ENCODE measurements at places on chromosomes 1 and 21. TPM values are rescaled to one million over a fixed set of nuclear protein-coding genes. Genes with fewer than 3 reads are reported as not detected.

GRCh38 chr1:224769452-224770335, 153.6 kb downstream of the CNIH3 start:
- no peak for DNase-seq

DNA sequence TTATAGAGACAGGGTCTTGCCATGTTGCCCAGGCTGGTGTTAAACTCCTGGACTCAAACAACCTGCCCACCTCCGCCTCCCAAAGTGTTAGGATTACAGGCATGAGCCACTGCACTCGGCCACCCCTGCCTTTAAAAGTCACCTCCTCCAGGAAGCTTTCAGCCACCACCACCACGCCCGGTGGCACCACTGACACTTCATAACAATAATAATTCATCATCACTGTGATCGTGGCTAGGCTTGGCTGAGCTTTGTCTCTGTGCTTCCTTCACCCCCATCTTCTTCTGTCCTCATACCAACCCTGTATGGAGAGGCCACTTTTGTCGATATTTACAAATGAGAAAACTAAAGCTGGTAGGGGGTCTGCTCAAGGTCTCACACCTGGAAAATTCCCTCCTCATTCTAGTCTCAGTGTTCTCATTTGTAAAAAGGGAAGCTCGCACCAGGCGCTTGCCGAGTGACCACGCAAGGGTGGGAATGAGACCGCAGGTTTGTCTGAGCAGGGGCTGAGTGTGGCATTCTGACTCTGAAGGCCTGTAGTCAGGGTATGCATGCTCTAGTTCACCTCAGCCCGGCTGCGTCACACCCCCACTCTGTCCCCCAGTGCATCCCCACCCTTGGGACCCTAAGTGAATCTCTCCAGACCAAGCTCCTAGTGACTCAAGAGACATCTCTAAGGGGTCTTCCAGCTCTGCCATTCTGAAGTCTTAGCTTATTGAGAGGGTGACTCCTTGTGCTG, 12.9 kb upstream of the EPHA2 start:
- no peak for DNase-seq

The TAS1R1 gene
- total RNA-seq: 2.2 TPM

DNA sequence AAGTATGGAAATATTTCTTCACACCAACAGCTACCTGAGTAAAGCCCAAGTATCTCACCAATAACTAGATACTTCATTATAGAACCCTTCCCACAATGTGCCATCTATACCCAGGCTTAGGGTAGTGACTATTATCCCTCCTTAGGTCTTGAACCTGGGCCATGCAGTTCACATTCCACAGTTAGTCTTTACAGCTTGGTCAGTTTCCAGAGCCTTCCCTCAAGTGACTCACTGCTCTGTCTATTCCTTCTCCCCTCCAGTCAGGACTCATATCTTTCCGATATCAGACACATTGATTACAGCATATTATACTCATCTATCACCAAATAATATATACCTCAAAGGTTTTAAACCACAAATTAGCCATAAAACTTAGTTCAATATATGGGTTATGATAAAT, 23.6 kb downstream of the VAMP4 start:
- DNase-seq: no peak

The SPOCD1 gene
- total RNA-seq: 0.21 TPM

- DNase-seq: no peak
Measured at GRCh38 chr21:33802481-33802880, 113.1 kb downstream of the ATP5PO start.

DNA sequence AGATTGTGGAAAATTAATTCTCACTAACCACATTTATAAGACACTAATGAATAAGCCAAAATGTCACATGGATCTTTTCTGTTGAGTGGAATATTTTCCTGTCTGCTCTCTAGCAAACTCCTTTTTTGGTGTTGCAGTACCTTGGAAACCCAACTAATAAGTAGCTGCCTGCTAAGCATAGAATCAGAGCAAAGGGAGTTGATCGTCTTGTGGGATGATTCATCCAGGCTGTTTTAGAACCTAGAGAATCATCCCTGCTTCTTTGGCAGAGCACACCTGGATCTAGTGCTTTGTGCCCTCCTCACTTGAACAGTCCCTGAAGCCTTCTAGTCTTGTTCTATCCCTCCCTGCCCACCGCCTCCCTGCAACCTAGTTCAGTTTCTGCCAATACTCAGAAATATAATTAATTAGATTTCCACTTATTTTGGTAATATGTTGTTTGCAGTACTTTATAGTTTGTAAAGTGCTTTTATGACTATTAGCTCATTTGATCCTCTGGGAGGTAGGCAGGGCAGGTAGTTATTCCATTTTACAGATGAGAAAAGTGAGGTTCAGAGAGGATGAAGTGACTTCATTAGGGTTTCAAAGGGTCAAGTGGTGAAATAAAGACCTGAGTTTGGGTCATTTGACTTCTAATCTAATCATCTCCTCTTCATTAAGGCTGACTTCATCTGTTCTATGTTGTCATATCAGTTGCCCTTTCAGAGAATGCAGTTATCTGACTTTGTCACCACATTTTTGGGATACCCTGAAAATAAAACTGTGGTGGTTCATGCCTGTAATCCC, 2.5 kb downstream of the AGO4 start:
- DNase-seq: peak; percentile 4

The TTC4 gene
- total RNA-seq: 42.4 TPM

The SLAMF7 gene
- 0.41 TPM for total RNA-seq

DNA sequence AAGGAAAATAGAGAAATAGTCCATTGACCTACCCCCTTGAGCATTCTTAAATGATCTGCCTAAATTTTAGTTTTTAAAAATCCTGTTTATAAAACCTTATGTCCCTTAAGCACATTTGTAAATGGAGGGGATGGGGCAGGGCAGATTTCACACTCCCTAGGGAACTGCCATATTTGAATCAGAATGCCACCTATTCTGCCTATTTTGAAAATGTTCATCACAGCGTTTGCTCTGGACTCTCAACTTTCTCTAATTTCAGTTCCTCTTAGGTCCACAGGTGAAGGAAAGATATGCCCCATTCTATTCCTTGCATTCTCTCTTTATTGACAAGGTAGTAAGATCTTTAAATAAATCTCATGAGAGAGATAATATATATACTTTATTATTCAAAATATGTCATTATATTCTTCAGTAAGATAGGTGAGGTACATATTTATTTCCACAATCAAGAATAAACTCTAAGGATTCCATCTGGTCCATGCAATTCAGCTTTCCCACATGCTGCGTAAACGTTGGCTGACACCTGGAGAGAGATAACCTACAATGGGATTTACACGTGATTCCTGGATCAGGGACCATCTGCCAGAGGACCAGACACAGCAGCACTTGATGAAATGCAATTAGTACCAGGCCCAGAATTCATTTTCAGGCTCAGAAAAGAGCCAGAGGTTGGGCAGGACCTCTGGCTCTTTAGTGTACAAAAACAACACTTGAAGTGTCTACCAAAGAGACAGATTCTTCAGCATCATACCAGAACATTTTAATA, 1.2 kb upstream of the LPGAT1 start:
- no peak for DNase-seq

The GBP7 gene
- total RNA-seq: not detected

The ZBED6 gene
- total RNA-seq: 34.2 TPM

The S100A14 gene
- 40.9 TPM for total RNA-seq

The LCE1E gene
- not detected for total RNA-seq

The HES5 gene
- total RNA-seq: 2.8 TPM

The ATAD3C gene
- total RNA-seq: 1.3 TPM

DNA sequence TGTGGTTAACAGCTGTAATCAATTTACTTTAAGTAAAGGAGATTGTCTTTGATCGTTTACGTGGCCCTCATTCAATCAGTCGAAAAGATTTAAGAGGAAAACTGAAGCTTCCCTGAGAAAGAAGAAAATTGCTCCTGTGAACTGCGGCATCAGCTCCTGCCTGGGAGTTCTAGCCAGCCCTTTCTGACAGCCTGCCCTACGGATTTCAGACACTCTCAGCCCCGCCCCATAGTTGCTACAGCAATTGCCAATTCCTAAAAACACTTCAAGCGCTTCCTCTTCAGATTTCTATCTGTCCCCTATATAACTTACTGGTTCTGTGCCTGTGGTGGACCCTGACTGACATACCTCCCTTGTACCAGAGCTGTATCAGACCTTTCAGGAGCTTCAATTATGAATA, 277.6 kb downstream of the DSCAM start:
- peak; percentile 44 for DNase-seq

The CYYR1 gene
- total RNA-seq: 12.6 TPM

DNA sequence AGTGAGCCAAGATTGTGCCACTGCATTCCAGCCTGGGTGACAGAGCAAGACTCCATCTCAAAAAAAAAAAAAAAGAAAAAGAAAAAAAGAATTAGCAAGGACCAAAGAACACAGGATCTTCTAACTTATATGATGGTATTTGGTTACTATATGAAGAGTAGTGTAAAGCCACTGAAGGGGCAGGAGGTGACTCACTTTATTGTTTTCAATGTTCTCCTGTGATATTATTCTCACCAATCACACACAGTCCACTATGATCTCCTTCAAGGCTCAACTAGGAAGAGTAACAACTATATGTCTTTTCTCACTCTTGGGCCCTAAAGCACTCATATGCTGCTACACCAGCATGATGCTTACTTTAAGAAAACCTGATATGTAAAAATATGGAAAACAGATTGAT, 26.7 kb downstream of the RC3H1 start:
- no peak for DNase-seq

DNA sequence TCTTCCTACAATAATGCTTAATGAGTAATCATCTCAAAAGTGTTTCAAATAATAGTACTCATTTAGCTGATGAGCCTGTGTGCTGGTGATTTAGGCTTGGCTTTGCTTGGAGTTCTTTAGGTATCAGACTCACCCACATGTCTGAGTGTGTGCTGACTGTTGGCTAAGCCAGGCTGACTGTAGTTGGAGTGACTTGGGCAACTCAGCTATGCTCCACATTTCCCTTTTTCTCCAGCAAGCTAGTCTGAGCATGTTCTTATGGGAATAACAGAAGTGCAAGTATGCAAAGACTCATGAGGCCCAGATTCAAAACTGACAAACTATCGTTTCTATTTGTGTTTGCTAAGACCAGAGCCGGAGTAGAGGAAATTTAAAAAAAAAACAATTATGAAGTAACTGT, 99.0 kb upstream of the ADGRL4 start:
- DNase-seq: no peak

- DNase-seq: peak; percentile 91
Measured at GRCh38 chr1:116457946-116458604, 85.0 kb downstream of the ATP1A1 start.

- no peak for DNase-seq
Measured at GRCh38 chr1:14724246-14724645, 125.8 kb downstream of the KAZN start.

DNA sequence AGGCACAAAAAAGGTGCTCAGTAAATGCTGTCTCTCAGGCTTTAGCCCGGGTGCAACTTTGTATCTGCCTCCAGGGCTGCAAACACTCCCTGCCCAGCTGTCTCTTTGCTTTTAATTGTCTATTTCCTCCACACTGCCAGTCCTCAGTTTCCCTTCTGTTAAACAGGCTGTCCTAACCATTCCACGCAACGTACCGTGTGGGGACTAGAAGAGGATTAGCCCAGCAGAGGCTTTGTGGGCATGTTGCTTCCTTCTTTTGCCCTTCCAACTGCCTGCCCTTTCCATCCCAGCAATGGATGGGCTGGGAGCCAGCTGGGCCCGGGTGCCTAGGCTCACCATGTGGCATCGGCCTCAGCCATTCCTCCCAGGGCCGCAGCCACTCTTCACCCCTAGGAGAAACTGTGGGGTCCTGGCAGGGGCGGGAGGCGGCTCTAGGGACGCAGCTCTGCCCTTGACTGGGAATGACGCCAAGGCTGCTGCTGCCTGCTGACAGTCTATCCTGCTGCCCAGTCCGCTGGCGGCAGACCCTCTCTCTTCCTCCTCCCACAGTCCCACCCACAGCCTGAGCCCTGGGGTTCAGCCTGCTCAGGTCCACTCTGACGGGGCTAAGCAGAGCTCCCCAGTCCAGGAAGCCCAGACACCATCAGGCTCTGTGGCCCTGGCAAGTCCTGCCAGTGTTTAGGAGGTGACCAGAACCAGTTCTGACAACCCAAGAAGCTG, 40.6 kb upstream of the LRP8 start:
- DNase-seq: no peak

GRCh38 chr1:73626326-73626725, 571.6 kb downstream of the LRRIQ3 start:
- no peak for DNase-seq

DNA sequence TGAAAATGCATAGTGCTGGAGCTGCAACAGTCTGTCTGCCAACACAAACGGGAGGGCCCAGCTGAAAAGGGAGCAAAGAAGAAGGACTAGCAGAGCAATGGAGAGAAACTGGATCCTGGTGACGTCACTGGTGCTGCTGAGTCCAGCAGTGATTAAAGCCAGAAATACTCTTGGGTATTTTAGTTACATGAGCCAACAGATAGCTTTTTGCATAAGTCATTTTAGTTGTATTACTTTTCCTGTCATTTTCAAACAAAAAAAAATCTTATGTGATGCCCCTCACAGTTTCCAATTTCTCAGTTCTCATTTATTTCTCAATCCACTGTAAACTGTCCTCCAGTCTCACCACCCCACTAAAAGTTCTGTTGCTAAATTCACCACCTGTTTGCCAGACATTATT, 38.7 kb upstream of the NEK7 start:
- peak; percentile 89 for DNase-seq

The CC2D1B gene
- total RNA-seq: 17.6 TPM

DNA sequence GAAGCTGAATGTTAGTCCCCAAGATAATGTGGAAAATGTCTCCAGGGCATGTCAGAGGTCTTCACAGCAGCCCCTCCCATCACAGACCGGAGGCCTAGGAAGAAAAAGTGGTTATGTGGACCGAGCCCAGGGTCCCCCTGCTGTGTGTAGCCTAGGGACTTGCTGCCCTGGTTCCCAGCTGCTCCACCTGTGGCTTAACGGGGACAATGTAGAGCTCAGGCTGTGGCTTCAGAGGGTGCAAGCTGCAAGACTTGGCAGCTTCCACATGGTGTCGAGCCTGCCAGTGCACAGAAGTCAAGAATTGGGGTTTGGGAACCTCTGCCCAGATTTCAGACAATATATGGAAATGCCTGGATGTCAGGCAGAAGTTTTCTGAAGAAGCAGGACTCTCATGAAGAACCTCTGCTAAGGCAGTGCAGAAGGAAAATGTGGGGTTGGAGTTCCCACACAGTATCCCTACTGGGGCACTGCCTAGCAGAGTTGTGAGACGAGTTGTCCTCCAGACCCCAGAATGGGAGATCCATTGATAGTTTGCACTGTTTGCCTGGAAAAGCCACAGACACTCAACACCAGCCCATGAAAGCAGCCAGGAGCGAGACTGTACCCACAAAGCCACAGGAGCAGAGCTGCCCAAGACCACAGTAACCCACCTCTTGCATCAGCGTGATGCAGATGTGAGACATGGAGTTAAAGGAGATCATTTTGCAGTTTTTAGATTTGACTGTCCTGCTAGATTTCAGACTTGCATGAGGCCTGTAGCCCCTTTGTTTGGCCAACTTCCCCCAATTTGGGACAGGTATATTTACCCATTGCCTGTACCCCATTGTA, 204.9 kb downstream of the MRPL39 start:
- no peak for DNase-seq

Measured in tongue (tissue), 3 donors.